ENCODE measurements at places on chromosomes 3 and 15. TPM values are rescaled to one million over a fixed set of nuclear protein-coding genes. Genes with fewer than 3 reads are reported as not detected.

The KIF7 gene
- polyA plus RNA-seq = 0.85 TPM

The ITGB5 gene
- polyA plus RNA-seq = 1.8 TPM

The EHHADH gene
- polyA plus RNA-seq = 3.1 TPM

The DUOX2 gene
- not detected for polyA plus RNA-seq

The VEPH1 gene
- 0.32 TPM for polyA plus RNA-seq

The TMEM207 gene
- not detected for polyA plus RNA-seq

The GOLGA8G gene
- polyA plus RNA-seq = not detected

The MORC1 gene
- not detected for polyA plus RNA-seq

The MST1R gene
- polyA plus RNA-seq = not detected

The INTS14 gene
- polyA plus RNA-seq = 5.4 TPM

The CACNA2D3 gene
- polyA plus RNA-seq = 6.2 TPM

The CMSS1 gene
- polyA plus RNA-seq = 128 TPM

The ANKRD63 gene
- not detected for polyA plus RNA-seq

The IL17RC gene
- polyA plus RNA-seq = not detected

The SOX2 gene
- polyA plus RNA-seq = 7.0 TPM

The FBXW12 gene
- not detected for polyA plus RNA-seq

The GOLGA6L7 gene
- not detected for polyA plus RNA-seq

The MYO5A gene
- polyA plus RNA-seq = 70.3 TPM

The ZMYND10 gene
- not detected for polyA plus RNA-seq

The AGTR1 gene
- polyA plus RNA-seq = 6.6 TPM

The KLHL40 gene
- not detected for polyA plus RNA-seq

The CLRN1 gene
- not detected for polyA plus RNA-seq

The CADPS gene
- polyA plus RNA-seq = 72.5 TPM

The MEIS2 gene
- 1.1 TPM for polyA plus RNA-seq

The HIGD2B gene
- not detected for polyA plus RNA-seq

The PCSK6 gene
- polyA plus RNA-seq = 13.5 TPM

The FBXL2 gene
- 35.8 TPM for polyA plus RNA-seq

The SAMMSON gene
- polyA plus RNA-seq = not detected

The C3orf85 gene
- not detected for polyA plus RNA-seq

The SOX14 gene
- polyA plus RNA-seq = not detected

The CTXN2 gene
- 3.8 TPM for polyA plus RNA-seq

All from Purkinje cell (primary cell).